Activated naive CD4-positive, alpha-beta T cell treated with Interleukin-2 at 50 U/mL for 16 hours (primary cell): ENCODE measurements at places on chromosomes 7 and 10.

GRCh38 chr10:69614130-69614529, 15.9 kb upstream of the FAM241B start:
- no peak for DNase-seq

DNA sequence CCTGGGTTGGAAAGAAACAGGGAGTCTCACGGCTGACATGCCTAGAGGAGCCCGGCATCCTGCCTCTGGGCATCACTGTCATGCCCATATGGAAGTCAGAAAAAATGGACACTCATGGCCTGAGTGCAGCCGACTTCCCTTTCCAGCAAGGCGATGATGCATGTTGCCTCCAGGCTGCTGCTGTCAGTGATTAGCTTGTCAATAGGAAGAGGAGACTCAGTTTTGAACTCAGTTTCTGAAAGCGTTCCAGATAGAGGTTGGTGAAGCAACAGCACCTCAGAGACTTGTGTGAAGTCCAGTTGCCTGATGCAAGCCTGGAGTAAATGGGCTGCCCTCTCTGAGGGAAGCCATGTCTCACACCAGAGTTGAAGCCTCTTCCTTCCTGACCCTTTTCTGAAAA, 148.4 kb downstream of the TPST1 start:
- DNase-seq = no peak

GRCh38 chr10:72690071-72690755, 1.7 kb upstream of the MCU start:
- no peak for DNase-seq

- no peak for DNase-seq
These were observed 2.0 kb downstream of the REPIN1 start for GRCh38 chr7:150370612-150371071.

DNA sequence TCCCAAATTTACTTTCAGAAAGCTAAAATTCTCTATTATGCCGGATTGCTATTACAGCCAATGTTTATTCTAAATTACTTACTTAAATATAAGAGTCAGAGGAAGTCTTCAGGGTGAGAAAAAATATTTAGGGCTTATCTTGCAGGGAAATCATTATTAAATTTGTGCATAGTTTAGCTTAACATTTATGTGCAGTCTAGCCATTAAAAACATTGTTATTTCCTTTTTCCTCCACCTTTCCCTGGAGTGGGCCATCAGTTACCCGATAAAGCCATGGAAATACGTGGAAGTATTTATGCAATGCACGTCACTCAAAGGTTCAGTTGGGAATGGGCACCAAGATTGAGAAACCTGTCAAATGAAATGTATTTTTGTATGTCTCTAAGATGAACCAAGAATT, 9.5 kb upstream of the TAS2R60 start:
- no peak for DNase-seq
